ENCODE measurements at places on chromosomes 12 and 14.

- DNase-seq: no peak
Measured at GRCh38 chr12:130508847-130509246, 171.2 kb downstream of the PIWIL1 start.

- no peak for DNase-seq
Measured at GRCh38 chr14:93045965-93046704, 69.6 kb downstream of the ITPK1 start.

DNA sequence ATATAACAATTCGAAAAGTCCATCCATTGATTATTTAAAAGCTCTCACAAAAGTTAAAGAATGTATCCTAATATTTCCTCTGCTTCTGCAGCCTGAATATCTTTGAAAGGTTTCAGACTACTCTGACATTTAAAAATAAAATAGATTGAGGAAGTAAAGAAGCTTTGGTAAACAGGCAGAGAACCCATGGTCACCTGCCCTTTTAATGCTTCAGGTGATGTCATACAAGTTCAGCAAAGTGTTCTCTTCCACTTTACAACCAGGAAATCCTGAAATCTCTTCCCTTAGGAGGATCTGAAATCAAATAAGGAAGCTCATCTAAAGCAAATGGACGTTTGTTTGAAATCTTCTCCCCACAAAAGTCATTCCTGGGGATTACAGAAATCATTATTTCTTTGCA is 322.4 kb downstream of the PDZRN4 start:
- peak; percentile 36 for DNase-seq

DNA sequence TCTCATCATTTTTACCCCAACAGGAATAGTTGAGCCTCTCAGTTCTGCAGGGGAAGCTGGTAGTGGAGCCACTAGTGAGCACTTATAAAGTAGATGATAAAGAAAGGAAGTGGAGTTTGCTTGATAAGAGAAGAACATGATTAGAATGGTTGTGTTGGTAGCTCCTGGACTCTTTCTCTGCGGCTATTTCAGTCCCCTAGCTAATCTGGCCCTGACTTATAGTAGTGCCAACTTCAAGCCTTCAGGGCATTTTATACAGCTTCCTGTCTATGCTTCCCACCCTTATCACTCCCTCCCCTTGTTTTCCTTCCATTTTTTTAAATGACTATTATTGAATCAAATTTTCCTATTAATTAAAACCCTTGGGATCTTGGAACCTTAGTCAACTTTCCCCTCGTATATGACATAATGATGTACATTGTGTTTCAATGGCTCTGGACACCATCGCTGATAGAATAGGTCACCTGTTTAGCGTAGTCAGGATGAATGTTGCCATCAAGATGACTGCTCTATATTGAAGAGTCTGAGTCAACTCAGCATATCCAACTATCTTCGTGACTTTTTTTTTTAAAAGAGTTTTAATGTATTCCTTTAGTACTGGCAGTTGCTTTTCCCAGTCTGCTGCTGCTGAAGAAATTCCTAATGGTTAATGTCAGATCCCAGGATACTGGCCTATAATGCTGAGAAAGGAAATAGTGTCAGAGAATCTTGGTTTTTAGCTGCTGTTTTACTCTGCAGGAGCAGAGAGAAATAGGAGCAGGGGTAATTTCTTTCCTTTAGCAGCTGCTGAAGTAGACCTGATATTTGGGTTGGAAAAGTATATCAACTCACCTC is 16.2 kb upstream of the PCNX1 start:
- DNase-seq: no peak

DNA sequence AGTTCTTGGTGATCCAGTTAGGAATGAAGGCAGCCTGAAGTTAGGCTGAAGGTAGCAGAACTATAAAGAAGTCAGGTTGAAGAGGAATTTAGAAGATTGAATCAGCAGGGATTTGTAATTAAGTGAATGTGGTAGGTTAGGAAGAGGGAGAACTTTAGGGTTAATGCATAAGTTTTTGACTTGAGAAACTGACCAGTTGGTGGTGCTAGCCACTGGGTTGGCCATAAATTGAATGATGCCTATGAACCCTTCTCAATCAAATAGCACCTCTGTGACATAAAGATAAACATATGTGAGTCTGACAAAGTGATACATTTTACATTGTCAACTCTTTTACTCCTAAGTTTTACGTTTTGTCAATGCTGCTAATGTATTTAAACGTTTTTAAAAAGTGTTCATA is 290.6 kb upstream of the NAV3 start:
- no peak for DNase-seq

DNA sequence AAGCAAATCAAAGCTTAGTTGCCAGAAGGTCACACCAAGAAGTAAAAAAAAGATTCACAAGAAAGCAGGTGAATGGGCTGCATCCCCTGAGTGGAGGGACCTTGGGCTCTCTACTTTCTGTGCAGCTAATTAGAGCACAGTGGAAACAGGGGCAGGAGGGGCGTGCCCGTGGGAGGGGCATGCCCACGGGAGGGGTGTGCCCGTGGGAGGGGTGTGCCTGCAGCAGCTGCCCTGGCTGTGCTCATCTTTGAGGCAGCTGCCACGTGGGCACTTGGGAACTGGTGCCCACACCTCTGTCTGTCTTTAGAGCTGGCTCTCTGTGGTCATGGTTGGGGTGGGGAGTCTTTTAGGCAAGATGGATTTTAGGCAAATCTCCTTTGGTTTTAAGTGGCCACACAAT is 60.0 kb downstream of the EML1 start:
- DNase-seq: peak; percentile 10

- DNase-seq: no peak
Measured at GRCh38 chr14:70847406-70848090, 38.2 kb upstream of the MAP3K9 start.

- no peak for DNase-seq
Measured at GRCh38 chr12:77401770-77402081, 336.4 kb upstream of the E2F7 start.

- DNase-seq: peak; percentile 38
Measured at GRCh38 chr12:105100998-105101397, 6.5 kb upstream of the WASHC4 start.

DNA sequence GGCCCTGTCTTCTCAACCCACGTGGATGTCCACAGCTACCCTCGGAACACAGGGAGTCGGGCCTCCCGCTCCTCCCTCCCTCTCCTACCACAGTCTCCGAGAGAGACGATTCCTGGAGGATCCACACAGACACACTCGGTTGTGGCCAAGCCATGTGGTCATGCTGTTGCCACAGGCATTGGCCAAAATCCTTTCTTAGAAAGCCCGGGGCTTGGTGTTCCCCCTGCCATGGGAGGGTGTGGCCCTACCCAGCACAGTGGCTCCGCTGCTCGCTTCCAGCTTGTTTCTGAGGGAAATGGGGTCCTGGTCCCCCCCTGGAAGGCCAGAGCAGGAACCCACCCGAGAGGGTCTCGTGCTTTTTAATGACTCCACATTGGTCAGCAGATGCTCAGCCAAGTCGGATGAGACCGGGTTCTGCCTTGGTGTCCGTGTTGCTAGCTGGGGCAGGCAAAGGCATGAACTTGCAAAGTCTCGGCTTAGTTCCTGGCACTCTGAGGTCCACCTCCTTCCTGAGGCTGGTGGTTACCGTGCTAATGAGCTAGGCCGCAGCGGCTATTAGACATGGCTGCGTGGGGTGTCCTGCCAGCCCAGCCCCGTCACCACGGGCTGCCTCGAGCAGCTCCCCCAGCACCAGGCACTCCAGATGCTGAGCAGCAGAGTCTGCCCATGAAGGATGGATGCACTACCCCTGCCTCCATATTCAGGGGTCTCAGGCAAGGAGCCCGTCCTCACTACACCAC is 46.8 kb upstream of the MEG3 start:
- no peak for DNase-seq

DNA sequence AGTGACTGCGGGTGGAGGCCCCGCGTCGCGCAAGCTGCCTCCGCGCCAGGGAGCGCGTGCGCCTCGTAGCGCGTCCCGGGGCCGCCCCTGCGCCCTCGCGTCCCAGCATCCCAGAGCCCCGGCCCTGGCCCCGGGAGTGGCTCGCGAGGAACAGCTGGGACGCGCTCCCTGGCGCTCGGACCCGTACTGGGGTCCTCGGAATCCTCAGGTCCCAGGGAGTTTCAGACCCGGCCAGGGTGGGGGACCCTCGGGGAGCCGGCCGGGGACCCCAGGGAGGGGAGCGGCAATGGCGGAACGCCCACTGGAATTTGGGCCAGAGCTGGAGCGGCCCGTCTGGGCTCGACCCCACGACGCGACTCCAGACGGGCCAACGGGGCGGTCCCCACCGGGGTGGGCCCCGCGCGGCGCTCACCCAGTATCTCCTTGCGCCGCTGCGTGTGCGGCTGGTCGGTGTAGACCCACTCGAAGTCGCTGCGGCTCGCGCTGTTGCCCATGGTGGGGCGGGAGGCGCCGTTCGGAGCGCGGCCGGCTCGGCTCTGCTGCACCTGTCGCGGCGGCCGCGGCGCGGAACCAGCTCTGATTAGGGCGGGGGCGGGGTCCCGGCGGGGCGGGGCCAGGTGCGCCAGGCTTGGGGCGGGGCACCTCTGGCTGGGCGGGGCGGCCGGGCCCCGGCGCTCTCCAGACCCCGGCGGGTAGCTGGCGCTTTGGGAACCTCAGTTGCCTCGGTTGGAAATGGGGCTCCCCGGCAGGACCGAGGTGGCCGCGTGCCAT is at the start of gene DEGS2:
DEGS2 (minus strand) TSS at position 552 of the 771 bp plus-strand sequence; CDS start at position 494, 58 bp downstream.
- peak; percentile 45 for DNase-seq

- no peak for DNase-seq
Measured at GRCh38 chr14:73944432-73945158, 5.3 kb downstream of the FAM161B start.

DNA sequence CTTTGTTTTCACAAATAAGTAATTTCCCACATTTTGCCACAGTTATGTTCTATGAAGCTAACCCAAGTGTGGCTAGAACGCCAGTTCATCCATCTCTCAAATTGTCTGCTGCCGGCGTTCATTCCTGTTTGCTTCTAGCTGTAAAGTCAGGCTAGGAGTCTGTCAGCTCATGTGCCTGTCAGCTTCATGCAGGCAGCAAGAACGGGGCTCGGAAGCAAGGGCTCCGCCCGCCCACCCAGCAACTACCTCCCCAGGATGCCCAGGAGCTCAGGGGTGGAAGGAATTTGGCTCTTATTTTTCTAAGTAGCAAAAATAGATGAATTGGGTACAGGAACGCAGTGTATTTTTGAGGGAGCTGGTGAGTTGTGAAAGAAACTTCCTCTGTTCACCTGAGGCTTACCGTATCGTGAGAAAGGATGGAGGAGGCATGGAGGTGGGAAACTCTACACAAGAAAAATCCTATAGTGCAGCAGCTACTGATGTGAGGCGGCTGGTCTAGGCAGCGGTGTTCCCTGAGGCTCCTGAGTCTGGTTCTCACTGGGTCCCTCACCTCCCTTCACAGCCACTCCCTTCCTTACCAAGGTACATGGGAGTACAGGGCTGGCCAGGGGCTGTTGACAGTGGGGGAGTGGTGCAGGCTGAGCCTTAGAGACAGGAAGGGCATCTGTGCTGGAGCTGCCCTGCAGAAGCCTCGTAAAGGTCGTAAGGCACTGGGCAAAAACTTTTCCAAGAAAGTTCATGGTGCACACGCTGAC is 54.5 kb upstream of the AMN start:
- DNase-seq: no peak

DNA sequence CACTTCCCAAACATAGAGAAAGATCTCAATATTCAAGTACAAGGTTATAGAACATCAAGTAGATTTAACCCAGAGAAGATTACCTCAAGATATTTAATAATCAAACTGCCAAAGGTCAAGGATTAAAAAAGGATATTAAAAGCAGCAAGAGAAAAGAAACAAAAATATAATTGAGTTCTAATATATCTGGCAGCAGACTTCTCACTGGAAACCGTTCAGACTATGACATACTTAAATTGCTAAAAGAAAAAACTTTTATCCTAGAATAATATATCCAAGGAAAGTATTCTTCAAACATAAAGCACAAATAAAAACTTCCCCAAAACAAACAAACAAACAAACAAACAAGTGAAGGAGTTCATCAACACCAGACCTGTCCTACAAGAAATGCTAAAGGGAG is 92.4 kb downstream of the FSCB start:
- DNase-seq: no peak

DNA sequence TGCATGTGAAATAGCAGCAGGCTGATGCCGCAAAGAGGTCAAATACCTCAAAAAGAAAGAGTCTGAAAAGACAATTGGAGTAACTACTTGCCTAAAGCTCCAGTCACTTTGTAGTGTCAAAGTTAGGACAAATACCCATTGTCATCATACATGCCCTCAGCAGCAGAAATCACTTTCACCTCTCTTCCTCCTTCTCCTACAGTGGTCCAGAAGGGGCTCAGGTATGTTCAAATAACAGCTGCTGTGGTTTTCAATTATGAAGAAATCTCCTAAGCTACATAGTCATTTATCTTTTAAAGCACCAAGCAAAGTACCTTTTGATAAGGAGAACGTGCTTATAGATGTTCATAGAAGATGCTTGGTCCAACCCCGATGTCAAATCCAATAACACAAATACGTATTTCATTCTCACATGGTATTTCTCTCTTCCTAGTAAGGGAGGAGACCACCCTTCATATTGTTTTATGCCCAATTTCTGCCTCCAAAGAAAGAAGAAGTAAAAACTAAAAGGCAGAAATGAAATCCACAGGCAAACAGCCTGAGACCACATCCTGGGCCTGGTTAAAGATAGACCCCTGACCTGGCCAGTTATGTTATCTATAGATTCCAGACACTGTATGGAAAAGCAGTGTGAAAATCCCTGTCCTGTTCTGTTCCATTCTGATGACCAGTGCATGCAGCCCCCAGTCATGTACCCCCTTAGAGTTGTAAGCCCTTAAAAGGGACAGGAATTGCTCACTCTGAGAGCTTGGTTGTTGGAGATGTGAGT is 23.7 kb downstream of the GYS2 start:
- no peak for DNase-seq

DNA sequence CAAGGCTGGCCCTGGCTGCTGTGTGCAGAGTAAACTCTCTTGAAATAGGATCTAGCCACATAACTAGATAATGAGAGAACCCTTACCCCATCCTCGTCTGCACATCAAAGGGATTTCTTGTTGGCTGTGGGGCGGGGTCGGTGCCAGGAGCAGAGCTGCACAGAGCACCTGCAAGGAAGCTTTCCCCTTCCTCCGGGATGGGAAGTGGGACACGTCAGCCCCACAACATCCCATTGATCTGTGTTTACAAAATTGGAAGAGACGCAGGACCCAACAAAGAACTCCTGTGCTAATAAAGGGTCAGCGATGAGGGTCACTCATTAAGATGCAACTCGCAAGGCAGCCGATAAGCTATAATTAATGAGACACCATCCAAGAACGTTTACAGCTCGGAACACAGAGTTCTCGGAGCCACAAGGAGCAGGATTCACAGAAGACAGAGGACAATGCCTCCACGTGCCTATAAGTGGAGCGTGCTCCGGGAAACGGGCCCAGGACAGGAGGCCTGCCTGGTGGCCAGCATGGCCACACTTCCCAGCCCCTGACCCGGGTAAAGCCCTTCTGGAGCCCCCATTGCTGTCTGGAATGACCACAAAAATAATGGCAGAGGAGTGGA is 171.5 kb downstream of the SLC15A4 start:
- no peak for DNase-seq

DNA sequence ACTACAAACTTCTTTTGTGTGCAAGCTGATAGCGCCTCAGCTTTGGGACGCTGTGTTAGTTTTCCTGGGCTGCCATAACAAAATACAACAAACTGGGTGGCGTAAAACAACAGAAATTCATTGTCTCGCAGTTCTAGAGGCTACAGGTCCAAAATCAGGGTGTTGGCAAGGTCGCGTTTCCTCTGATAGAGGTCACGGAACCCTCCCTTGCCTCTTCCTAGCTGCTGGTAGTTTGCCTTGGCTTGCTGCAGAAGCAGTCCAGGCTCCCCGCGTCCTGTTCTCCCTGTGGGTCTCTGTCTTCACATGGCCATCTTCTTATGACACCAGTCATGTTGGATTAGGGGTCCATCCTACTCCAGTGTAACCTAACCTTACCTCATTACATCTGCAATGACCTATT is 32.8 kb upstream of the PTGR2 start:
- no peak for DNase-seq

GRCh38 chr12:47078733-47079467 is 521 bp upstream of the PCED1B start:
- DNase-seq: peak; percentile 13
